ENCODE measurements at places on chromosomes 2 and 18.

- peak; percentile 19 for DNase-seq
These were observed at the start of gene RAPGEF4 for GRCh38 chr2:172735582-172736423. Gene RAPGEF4 (plus strand): TSS chr2:172735845. CDS start chr2:172735984, 139 bp downstream.

DNA sequence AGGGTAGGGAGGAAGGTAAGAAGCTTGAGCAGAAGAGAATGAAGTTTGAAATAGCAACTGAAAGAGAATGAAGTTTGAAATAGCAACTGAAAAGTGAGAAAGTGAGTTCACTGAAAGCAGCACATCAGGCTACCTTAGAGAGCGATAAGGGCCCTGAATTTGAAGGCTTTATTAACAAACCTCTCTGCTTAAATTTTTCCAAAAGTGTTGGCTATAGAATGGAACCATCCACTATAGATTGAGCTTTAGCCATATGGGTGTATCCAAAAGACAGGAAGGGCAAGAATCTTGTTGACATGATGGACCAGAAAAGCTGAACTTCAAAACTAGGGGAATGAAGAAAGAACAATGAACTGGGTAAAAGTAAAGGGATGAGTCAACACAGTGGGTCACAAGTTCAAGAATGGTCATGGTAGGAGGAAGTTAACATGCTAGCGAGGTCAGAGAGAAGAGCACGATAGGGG, 122.5 kb downstream of the ASXL3 start:
- no peak for DNase-seq

DNA sequence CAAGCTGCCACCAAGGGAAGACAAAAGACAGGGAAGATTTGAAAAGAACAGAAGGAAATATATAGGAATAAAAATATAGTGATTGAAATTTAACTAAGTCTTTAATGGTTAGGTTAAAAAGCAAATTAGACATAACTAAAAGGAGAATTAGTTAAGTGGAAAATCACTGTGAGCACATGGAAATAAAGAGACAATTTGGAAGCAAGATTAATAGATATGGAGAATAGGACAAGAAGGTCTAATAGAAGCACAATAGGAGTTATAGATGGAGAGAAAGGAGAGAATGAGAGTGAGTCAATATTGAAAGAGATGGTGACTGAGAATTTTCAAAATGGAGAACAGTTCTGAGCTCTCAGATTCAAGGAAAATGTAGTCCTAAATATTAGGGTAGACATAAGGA, 176.9 kb downstream of the ASB1 start:
- no peak for DNase-seq

- peak; percentile 26 for DNase-seq
These were observed 133.4 kb upstream of the ITGA6 start for GRCh38 chr2:172293952-172294351.

- no peak for DNase-seq
These were observed 4.6 kb downstream of the MAPRE2 start for GRCh38 chr18:35045806-35046205.

DNA sequence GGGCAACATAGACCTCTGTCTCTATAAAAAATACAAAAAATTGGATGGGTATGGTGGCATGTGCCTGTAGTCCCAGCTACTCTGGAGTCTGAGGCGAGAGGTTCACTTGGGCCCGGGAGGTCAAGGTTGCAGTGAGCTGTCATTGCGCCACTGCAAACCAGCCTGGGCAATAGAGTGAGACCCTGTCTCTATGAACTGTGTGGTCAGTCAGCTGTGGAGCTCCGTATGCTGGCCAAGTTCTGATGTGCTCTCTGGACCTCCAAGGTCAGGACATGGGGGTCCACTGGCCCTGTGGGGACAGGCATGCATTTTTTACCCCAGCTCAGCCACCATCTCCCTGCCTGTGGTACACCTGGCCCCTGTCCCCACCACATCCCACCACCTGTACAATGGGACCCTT, 71.6 kb downstream of the TMEM131 start:
- no peak for DNase-seq

DNA sequence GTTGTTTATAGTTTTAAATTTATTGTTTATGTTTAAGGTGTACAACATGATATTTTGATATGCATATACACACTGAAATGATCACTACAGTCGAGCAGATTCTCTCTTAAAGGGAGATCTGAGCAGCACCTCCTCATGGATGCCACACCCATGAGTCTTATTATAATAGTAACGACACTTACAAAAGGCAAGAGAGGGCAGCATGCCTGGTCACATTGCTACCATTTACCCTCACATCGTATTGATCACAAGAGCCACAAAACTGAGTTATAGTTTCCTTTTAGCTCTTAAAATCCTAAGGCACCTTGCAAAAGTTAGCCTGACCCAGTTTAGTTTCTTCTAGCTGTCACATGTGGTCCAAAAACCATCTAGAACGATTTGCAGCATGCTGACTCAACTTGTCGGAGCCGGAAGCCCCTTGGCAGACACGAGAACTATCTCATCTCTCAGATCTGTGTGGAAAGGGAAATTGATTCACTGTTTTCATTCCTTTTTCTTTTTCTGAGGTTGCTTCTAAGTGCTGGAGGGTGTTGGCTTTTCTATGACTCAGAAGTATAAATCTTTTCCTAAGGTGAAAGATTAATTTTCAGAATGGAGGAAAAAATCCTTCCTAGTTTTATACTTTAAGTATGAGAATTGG, 85.3 kb downstream of the CDC42EP3 start:
- DNase-seq: no peak

DNA sequence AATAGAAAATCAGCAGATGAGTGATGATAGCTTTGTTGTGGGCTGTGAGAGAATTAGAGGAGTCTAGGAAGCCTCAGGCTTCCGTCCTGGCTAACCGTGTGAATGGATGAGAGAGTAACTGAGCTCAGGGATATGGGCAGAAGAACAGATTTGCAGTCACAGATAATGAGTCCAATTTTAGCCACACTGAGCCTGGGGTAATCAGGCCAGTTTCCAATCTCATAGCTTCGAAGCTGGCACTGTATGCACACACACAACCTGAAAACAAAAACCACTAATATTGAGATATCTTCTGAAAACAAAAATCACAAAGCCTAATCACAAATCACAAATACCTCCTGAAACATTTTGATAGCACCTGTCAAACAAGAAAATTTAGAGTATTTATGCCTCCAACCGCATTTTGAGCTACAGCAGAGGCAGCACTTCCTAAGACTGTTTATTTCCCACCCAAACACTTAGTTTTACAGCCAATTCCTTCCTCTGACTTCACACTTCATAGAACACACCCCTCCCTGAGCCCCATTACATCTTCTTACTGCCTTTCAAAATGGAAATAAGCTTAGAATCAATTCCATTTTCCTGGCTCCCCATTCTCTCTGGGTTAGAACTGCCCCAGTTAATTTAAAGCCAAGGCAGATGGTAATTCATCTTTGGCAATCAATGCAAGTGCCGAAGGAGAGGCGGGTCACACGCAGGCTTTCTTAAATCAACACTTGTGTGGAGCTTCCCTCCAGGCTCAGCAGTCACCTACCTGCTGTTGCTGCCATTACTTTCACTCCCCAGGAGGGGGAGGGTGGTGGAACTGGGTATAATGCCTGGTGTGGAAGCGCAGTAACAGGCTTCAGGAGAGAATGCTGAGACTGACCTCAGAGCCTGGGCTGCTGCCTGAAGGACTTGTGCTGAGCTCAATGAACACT, 18.9 kb downstream of the TTR start:
- peak; percentile 24 for DNase-seq

DNA sequence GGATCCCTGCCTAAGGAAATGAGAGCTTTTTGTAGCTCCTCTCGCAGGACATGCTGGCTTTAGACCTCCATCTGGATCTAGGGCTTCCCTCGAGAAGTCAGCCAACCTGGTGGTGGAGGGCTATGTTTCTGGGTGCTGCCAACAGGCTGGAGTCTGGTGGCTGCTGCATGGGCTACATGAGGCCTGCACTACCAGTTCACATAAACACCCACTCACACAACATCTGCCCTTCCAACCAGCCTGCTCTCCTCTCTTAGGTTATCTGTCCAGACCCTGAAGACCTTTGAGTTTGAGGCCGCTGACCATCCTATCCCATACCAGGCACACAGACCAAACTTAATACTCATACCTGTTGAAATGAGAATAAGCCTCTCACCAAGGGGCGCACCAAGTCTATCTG, 51.4 kb upstream of the SMAD2 start:
- no peak for DNase-seq
